Upper lobe of left lung (tissue), 6 donors: ENCODE measurements at places on chromosomes 4 and X. TPM values are rescaled to one million over a fixed set of nuclear protein-coding genes. Genes with fewer than 3 reads are reported as not detected.

GRSF1 gene
- 25.9 TPM for total RNA-seq

GRCh38 chrX:112818114-112819007, 22.3 kb downstream of the AMOT start:
- DNase-seq = no peak

- DNase-seq = no peak
Observed at GRCh38 chr4:86092684-86093083, 267.2 kb downstream of the MAPK10 start.

DNA sequence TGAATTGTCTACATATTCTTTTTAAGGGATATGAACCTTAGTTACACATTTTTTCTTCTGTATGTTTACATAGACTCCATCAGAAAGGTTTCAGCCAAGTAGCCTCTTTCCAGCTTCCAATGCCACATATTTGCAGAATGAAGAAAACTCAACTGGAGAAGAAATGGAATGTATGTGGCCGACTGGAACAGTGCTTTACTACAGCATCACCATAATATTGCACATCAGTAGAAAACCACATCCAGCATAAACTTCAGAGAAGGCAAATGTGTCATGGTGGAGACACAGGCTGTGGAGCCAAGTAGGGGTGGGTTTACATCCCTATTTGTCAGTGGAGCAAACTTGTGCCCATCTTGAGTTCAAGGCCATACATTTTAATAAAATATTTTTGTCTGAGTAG, 204.8 kb upstream of the LDB2 start:
- no peak for DNase-seq

GRCh38 chrX:128754130-128754529, 701.9 kb upstream of the ACTRT1 start:
- DNase-seq = no peak

PCDH18 gene
- 3.9 TPM for total RNA-seq

DNA sequence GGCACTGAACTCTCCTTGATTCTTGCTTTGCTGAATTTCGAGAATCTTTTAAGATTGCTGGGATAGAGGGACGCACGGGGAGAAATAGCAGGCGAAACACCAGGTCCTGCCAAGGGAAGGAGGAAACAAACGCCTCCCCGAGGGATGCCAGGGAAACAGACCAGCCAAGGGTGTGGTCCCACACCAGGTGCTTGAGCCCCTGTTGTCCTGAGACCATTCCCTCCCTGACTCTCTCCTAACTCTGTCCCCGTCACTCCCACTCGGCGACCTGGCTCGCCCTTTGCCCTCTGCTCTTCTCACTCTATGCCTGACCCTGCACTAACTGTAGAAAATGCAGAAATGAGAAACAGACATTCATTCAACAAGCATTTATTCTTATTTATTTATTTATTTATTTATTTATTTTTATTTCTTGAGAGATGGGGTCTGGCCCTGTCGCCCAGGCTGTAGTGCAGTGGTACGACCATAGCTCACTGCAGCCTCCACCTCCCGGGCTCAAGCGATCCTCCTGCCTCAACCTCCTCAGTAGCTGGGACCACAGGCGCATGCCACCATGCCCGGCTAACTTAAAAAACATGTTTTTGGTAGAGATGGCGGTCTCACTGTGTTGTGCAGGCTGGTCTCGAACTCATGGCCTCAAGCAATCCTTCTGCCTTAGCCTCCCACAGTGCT, 16.2 kb downstream of the CTAG1B start:
- no peak for DNase-seq

DNA sequence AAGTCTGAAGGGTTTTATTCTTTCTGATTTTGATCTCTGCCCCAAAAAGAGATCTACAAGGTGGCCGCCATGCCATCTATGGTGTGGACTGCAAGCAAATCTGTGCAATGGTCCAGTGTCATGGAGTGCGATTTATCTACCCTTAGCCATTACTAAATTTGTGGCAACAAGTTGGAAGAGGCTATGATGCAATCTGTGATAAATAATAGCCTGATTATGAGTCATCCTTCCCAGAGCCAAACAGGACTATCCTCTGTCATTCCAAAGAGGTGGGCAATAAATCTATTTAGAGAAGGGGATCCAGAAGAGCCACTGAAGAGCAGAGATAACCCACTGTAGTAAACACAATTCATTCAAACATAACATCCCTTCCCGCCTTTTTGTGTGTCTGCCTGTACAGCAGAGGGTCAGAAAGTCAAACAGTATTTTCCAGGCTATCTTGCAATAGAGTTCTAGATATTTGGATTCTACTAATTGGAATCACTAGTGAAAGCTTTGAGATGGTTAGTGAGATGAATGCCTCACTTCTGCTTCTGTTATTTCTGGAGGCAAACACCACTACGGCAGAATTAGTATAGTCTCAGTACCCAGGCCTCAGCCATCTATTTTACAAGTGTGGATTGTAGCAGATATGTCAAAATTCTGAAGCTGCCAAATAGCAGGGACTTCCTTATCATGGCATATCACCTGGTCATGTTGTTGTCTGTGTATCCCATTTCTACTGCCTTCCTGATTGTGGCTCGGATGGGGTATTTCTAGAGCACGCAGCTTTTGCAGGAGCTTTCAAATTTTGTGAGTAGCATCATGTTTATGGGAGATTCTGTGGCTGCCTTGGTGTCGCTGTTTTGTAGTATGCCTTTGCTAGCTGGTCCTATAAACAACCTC, 192.0 kb downstream of the SMIM20 start:
- DNase-seq = no peak

DNA sequence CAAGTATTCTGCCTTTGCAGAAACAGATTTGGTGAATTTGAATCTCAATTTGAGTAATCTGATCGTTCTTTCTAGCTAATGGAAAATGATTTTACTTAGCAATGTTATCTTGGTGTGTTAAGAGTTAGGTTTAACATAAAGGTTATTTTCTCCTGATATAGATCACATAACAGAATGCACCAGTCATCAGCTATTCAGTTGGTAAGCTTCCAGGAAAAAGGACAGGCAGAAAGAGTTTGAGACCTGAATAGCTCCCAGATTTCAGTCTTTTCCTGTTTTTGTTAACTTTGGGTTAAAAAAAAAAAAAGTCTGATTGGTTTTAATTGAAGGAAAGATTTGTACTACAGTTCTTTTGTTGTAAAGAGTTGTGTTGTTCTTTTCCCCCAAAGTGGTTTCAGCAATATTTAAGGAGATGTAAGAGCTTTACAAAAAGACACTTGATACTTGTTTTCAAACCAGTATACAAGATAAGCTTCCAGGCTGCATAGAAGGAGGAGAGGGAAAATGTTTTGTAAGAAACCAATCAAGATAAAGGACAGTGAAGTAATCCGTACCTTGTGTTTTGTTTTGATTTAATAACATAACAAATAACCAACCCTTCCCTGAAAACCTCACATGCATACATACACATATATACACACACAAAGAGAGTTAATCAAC, 15.3 kb downstream of the PLP1 start:
- no peak for DNase-seq

DNA sequence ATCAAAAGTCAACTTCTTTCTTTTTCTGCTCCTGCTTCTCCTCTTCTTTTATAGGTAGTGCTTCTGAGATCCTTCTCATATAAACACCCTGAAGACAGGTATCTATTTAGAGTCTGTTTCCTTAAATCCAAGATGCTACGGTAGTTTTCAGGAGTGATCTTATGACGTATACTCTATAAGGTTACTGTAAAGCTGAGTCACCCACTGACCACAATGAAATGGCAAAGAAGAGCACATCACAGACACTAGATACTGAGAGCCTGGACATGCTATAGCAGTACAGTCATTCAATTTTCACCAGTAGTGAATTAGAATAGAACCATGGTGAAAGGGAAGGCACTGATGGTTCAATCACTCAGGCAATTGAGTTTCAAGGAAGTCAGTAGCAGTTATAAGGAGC, 412.5 kb downstream of the ADAM29 start:
- no peak for DNase-seq

- peak; percentile 66 for DNase-seq
Observed at GRCh38 chr4:77662396-77662795, 56.8 kb downstream of the CXCL13 start.

STPG2 gene
- 0.40 TPM for total RNA-seq

DNA sequence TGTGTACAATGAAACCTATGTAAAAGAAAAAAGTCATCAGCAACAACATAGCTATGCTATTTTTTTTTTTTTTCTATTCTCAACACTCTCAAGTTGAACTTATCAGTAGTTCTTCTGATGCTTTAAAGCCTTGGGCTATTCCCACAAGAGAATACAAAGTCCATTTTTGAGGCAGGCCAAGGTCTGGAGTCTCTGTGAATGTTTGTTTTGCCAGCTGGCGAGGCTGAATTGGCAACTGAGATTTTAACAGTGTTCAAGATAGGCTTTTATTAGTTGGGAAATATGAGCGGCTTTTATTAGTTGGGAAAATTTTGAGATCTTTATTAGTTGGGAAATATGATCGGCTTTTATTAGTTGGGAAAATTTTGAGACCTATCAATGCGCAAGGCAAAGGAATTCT, 336.6 kb downstream of the SLITRK2 start:
- DNase-seq = no peak

GRCh38 chr4:102430461-102430910, 70.7 kb upstream of the NFKB1 start:
- DNase-seq = no peak

DNA sequence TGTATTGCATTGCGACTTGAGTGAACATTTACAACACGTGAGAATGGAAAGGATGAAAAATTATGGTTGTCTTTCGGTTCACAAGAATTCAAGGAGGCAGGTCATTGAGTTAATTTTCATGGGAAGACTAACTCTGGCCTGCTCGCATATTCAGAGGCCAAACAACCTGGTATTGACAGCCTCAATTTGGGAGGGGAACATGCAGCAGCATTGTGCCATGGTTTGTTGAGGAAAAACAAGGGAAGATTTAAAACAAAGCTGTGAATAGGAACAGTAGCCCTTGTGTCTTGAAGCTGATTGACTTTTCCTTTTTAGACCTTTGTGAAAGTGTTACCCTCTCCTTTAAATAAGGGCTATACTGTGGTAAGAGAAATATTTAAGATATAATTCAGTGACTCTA, 31.9 kb downstream of the FAT4 start:
- no peak for DNase-seq

DNA sequence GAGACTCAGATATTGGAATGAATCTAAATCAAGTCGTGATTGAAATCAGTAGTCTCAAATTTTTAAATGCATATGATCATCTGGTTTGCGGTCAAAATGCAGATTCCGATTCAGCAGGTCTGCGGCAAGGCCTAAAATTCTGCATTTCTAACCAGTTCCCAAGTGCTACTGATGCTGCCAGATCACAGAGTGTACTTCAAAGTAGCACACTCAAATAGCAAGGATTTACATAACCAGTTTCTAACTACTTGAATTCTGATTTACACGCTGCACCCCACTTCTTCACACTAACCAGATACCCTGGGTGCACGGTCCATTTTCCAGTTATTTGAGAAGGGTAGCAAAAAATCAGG, 752 bp downstream of the MBTPS2 start:
- no peak for DNase-seq

DNA sequence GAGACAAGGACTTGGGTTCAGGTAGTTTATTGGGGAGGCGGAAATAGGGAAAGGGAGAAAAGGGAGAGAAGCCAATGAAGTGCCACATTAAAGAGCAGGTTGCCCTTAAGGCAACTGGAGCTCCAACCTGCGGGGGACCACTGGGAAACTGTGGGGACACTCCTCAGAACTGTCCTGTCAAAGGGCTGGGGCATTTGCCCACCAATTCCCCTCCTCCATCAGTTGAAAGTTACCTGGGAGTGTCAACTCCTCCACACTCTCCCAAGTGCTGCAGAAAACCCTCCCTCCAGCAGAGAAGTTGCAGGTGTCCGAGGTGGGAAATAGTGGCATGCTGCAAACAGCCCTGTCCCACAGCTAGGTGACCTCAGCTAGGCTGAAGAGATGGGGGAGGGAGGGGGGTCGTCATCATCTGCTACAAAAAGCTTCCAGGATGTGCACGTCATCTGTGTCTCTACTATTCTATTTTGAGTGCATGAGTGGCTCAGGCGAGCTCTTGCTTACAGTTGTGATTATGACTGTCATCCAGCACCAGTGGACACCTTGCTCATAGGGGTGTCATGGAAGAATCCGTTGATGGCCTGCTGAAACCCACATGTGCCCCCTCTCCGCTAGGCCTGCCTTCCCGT, 41.5 kb upstream of the XPNPEP2 start:
- no peak for DNase-seq

DNA sequence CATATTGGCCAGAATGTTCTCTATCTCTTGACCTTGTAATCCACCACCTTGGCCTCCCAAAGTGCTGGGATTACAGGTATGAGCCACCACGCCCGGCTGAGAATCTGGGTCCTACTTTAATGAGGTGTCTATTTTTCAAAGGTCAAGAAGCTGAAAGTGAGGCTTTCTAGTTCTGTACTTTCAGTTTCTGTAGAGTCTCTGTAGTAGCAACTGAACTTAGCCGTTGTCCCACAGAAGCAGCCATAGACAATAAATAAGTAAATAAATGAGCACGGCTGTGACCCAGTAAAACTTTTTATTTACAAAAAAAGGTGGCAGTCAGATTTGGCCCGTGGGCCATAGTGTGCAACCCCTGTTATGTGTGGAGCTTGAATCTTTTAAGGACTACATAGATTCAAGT, 92.0 kb downstream of the FNIP2 start:
- DNase-seq = no peak

AASDH gene
- total RNA-seq = 9.5 TPM
